T-helper 22 cell (primary cell): ENCODE measurements at places on chromosomes 2 and 18.

- DNase-seq: no peak
Observed at GRCh38 chr2:133734716-133735495, 166.6 kb upstream of the NCKAP5 start.

GRCh38 chr2:88556026-88556425, 71.2 kb downstream of the EIF2AK3 start:
- no peak for DNase-seq

- DNase-seq: no peak
Observed at GRCh38 chr2:68059784-68060525, 2.8 kb downstream of the C1D start.

DNA sequence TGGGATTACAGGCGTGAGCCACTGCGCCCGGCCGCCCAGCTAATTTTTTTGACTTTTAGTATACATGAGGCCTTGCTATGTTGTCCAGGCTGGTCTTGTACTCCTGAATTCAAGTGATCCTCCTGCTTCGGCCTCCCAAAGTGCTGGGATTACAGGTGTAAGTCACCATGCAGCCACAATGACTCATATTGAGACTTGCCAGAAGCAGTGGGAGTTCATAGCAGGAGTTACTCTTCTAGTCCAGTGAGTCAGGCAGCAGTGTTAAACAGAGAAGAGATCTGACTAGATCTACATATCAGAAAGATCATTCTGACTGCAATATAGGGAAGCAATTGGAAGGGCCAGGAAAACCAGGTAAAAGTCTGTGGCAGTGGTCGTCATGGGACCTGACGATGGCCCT, 1.5 kb upstream of the FLACC1 start:
- no peak for DNase-seq

DNA sequence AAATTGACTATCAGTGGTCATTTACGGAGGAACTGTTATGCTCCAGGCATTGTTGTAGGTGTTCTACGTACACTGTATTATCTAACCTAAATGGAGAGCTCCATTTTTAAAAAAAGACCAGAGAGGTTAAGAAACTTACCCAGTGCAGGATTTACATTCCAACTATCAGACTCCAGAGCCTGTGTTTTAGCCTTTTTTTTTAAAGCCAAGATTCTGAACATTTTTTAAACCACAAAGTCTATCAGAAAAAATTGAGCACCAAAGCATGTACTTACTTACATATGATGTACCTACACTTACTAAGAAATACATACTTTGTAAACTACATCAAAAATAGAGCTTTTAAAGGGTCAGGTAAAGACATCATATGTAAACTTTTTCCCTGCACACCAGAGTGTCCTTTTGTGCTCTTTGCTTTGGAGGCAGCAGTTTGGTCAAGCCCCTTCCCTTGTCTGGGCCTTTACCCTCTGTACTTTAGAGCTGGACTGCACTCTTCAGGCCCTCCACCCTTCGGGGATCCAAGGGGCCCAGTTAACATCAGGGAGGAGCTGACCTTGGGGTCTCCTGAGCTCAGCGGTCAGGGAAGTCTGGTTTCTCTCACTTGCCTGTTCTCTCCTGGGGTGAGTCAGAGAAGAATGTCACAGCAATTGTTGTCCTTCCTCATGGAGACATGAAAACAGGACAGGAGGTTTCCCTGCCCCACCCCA, 58.4 kb downstream of the ITGB1BP1 start:
- no peak for DNase-seq

DNA sequence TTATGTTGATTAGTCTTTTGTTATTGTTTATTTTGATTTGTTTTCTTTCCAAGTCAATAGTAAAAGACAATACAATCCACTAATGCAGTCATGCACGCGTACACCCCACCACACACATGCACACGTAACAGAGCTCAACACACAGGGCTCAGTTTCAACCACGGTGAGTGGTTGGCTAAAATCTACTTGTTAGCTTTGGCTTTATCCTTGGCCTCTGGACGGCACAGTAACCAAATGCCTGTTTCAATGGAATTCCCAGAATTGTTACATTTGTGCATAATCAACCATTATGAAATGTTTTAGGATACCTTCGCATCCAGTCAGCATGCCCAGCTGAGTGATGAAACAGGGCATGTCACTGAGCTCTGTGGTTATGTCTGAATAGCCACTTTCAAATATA, 53.2 kb downstream of the NYAP2 start:
- no peak for DNase-seq

DNA sequence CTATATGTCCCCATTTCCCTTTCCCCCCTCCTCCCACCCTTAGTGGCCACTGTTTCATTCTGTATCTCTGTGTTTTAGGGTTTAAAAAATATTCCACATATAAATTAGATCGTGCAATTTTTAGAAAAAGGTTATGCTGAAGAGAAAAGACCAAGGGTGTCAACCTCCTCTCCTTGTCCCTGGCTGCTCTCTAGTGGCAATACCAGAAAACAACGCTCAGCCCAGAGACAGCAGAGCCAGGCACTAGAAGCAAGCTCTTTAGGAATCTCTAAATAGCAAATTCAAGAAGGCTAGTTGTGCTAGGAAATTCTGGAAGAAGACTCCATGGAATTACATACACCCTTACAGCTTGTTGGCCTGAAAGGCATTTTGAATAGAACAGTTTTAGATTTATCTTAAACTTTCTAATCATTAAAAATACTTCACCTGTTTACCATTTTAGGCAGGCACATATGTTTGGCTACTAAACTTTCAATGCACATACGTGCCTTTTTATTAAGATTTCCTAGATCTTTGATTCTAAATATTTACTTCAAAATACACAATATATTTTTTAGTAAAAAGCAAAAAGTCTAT, 35.1 kb upstream of the RASGRP3 start:
- DNase-seq: no peak

- DNase-seq: no peak
Observed at GRCh38 chr2:238492840-238493239, 66.1 kb downstream of the ASB1 start.

DNA sequence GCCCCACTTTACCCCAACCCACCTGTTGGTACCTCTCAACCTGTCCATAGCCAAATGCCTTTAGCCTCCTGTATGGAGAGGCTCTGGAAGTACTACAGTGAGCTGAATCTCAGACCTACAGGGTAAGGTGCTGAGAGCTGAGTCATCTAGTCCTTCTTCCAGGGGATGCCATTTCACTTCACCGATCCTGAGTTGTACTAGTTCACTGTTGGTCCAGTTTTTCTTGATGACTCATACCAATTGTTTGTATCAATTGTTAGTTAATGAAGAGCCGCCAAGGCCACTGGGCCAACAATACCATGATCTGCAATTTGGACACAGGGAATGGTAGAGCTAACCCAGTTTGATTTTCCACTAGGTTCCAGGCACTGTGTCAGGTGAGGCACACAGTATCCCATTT, 257.0 kb downstream of the CLIP4 start:
- no peak for DNase-seq

- DNase-seq: no peak
Observed at GRCh38 chr2:38613126-38613848, 10.6 kb upstream of the HNRNPLL start.

DNA sequence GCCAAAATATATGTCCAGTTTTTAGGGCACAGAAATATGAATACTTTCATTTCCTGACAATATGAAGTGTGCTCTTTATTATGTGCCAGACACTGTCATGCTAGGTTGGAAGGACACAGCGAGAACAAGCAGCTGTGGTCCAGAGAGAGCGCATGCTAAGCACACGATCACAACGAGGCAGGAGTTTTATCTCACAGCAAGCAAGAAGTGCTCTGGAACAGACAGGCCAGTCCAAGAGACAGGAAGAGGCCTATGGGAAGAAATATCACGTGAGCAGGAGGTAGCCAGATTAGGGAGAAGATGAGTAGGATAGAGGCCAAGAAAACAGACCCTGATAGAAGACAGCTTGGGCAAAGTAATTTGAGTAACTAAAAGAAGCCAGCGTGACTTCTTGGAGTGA, 135.5 kb upstream of the CAB39 start:
- no peak for DNase-seq

DNA sequence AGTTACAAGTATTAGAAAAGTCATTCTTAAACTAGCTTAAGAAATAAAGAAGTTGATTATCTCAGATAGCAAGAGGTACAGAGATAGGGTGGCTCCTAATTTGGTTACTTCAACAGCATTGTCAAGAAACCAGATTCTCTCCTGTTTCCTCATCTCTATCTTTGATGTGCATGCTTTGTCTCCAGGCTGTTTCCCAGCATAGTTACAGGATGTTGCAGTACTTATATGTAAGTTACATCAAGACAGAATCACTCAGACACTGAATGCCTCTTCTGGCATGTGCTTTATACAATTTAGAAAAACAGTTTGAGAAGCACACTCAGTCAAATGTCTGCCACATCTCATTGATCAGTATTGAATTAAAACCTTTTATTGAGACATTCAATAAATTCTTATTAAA, 189.5 kb upstream of the UBE2E3 start:
- no peak for DNase-seq

DNA sequence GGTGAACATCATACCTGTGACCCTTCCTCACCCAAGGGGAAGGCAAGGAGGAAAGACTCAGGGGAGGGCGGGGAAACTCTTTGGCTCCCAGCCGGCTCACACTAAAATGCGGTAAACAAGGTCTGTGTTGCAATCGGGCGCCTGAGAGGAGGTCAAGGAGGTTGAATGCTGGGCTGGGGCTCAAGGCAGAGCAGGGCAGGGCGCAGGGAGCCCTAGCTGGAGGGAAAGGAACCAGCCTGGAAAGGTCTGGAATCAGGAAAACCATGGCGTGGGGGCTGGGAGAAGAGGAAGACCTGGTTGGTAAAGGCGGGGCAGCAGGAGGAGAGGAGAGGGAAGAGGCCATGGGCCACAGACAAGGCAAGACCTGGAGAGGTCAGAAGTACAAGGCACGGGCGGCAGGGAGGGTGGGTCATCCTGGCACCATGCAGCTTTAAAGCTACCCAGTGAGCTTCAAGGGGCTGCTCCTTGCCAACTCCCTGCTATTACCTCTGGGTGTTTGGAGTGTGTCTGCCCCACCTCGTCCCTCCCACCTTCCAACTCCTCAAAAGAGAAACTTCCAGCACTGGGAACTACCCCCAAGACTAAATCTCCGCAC, 4.8 kb upstream of the TMEM37 start:
- DNase-seq: no peak

- no peak for DNase-seq
Observed at GRCh38 chr2:10030311-10030736, 13.0 kb upstream of the KLF11 start.

DNA sequence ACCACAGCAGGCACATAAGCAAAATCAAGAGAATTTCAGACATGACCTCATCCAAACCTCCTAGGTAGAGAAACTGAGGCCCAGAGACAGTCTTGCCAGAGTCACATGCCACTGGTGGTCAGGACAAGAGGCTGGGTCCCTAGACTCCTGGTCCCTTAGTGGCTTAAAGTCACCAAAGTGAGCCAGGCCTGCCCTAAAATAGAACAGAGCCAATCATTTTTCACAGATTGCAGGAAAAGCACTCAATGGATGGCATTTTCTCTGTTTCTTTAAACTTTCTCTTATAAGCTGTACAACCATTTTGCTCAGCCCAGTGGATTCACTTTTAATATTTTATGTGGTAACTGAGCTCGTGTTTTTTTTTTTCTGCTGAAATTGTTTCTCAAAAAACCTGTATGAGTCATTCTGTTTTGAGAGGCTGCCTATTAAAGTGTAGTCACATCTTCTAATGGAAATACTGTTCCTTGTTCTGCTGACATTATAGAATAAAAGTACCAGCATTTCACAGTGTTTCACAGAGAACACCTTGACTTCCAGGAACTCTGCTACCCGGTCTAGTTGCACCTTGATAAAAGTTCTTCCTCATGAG, 29.6 kb downstream of the STEAP3 start:
- no peak for DNase-seq

DNA sequence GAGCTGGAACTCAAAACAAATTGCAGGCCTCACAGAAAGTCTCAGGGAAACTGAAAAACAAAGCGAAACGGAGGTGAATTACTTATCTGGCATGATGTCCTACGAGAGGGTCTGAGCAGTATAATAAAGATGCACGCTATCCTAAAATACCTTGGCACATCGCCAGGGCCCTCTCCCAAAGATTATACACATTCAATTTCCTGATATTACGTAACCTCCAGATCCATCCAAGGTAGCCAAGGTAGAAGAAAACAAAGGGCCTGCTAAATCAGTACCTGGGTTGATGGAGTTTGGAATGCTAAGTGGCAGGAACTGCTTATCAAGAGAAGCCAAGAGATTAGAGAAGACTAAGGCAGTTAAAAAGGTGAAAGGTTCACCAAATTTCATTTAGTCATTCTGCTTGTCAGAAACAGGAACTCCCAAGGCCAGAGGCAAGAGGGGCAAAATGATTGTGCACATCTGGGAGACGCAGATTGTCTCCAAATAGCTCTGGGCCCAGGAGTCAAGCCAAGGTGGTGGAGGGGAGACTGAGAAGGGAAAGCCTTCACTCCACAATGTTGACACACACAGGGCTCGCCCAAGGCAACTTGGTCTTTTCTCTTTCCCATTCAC, 236.8 kb upstream of the ATP5MC3 start:
- DNase-seq: no peak

DNA sequence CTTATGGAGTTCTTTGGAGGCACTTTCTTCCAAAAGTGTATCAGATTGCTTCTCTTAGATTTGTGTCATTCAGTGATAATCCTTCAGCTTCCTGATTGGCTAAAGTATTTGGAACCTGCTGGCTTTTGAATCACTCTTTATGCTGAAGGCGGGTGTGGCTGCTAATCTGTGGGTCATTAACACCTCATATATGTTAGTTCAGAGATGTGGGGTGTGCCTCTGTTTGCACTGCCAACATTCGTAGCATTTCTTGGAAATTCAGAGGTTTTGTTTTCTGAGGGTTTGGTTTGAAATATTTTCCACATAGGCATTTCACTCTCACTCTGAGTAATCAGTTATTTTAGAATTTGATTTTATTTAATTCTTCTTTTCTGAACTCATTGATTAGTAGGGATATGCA, 1604.4 kb upstream of the ACVR2A start:
- no peak for DNase-seq

DNA sequence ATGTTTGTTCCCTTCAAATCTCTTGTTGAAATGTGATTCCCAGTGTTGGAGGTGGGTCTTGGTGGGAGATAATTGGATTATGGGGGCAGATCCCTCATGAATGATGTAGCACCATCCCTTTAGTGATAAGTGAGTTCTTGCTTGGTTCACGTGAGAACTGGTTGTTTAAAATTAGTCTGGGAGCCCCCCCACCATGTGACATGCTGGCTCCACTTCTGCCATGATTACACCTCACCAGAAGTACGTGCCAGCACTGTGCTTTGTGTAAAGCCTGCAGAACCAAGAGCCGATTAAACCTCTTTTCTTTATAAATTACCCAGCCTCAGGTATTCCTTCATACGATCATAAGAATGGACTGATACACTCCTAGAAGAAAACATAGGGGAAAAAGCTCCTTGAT, 10.1 kb downstream of the ABI2 start:
- DNase-seq: no peak

DNA sequence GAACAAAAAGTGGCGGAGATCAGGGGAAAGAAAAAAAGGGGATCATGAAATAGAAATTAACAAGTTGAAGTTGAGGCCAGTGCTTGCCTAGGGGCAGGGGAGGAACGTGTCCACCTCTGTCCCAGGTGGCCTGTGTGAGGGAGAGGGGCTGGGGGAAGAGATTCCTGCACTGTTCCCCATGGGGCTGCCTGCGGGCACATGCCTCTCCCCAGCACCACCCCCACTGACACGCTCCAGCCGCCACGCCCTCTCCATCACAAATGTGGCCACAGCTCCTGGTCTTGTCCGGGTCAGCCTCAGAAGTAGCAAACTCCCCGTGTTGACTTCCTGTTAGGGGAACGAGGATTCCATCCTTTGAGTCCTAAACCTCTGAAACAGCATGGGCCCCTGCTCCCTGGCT, 161.2 kb downstream of the GLI2 start:
- no peak for DNase-seq
